Peyer's patch (tissue), 4 donors: ENCODE measurements at places on chromosomes 6 and 20.
A peak's percentile ranks its signal among the peaks of the same experiment; 100 is the strongest.

GRCh38 chr20:63641146-63641791 is 12.0 kb downstream of the STMN3 start:
- DNase-seq = no peak

GRCh38 chr6:148548749-148549140 is 198.1 kb upstream of the UST start:
- no peak for DNase-seq

DNA sequence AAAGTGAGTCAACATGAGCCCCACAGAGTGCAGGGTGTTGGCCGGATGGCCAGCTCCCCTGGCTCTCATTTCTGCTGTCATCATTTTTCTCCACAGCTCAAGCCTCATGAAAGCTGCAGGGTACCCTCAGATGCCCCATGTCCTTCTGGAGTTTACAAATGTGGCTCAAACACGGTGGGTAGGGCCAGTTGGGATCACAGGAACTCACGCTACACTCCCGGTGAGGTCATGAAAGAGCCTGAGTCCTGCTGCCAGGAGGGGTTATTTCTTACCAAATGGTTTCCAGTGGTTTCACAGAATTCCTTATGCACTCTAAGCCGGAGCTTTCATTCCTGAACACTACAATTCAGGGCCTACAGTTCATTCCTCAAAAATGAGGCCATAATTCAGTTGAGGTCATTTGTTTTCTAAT is 78.7 kb downstream of the TMEM170B start:
- DNase-seq = no peak

DNA sequence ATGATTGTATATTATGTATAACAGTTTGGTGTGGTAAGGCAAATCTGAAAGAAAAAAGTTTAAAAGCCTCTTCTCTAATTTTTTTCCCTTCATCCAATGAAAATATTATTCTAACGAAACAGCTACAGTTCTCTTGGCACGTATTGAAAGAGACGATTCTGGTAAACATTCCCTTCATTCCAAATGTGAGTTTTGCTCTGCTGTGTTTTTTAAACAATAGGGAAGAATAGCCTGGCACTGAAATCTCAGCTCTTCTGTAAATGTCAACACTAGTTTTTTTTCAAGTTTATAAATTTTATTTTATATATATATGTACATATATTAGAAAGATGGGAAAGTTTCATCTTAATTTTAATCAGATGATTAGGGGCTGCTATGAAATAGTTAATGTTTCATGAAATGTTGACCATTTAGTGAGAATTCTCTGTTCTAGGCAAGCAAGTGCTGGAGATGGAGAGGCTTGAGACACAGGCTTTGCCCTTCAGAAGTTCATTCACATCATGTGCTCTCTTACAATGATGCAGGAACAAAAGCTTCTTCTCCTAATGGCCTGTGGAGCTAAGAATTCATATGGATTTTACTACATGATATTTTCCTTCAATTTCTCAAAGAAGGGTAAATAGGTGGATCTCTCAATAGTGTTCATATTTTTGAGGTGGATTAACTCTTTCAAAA is 4.1 kb downstream of the PAQR8 start:
- no peak for DNase-seq

GRCh38 chr6:101876431-101876830 is 482.9 kb downstream of the GRIK2 start:
- no peak for DNase-seq

- no peak for DNase-seq
These were observed 64.2 kb upstream of the MAP3K4 start for GRCh38 chr6:160927416-160927815.

- no peak for DNase-seq
These were observed 4.6 kb downstream of the TFAP2B start for GRCh38 chr6:50823094-50823920.

GRCh38 chr20:35640724-35641123 is 24.0 kb downstream of the CPNE1 start:
- DNase-seq = no peak

- DNase-seq = no peak
These were observed 1.5 kb downstream of the TFAP2A start for GRCh38 chr6:10413262-10413849.

DNA sequence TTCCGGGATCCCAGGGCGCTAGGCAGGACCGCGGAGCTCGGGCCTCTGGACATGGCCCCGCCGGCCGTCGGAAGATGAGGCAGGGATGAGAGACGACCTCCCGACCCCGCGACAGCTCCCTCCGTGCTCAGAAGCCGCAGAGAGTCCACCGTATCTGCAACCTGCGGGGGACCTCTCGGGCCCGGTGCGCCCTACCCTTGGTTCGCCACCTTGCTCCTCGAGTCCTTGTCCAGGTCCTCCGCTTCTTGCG is 301 bp downstream of the PPP1R3D start:
- DNase-seq = peak; percentile 36

DNA sequence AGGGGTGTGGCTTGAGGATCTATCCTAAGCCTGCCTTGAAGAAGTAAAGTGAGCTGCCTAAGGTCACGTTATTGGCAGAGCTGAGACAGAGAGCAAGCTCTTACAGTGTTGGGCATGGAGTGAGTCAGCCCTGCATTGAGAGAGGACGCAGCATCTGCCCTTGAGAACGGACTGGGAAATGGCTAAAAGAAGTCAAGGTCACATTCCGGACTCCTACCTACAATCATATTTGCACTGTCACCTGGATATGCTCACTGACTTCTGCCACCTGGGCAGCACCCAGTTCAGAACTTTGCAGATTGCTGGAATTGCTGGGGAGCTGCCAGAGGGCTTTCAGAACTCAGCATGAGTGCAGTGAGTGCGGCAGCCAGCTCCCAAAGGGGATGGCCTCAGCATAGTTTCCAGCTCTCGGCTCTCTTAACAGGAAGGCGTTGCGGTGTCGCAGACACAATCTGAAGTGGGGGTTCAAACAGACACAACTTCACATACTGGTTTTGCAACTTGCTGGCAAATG is 199.3 kb upstream of the SGK1 start:
- peak; percentile 71 for DNase-seq

DNA sequence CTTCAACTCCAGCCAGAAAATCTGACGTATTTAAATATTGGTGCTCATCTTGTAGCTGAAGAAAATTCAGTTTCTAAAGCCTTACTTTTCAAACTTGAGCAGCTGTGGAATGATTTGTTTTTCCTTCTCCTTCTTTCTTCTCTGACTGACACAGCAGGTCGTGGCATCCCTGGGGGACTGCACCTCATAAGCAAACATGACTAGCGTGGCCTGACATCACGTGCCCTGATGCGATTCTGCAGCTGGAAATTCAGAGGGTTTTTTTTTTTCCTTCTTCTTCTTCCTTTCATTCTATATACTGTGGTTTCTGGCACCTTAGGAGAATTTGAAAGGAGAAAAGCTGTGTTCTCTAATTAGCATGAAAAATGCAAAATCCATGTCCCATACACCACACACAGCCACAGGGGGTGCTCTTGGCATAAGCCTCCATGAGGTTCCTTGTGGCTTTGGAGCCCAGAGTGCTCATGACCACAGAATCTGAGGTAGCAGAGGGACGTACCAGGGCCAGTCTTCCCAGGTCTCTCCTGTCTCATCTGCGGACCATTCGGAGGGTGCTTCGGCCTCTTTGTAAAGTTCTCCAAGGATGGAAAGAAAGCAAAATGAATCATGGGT is 258.5 kb upstream of the CDH4 start:
- DNase-seq = no peak

DNA sequence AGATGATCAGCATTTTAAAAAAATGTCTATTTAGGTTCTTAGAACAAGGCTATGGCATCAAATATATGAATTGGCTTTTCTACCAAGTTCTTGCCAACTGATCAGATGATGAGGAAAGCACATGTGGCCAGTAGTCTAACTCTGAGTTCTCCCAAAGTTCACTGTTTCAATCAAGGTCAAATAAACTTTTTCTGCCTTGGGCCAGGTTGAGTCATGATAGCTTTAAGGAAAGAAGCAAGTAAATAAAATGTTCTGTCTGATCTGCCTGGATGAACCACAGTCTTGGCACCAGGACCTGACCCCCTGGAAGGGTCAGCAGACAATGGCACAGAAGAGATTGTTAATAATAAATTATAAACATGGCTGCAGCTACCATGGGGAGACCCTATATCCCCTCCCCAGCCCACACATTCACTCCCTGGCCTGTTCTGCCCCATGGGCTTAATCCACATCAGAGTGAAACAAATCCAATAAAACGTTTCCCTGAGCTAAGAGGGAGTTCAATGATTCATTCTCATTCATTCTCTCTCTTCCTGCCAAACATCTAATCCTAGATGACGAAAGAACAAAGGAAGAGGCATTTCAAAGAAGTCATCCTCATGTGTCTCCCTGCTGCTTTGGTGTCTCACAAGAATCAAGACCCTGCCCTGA is 661.6 kb downstream of the DHX35 start:
- DNase-seq = no peak

DNA sequence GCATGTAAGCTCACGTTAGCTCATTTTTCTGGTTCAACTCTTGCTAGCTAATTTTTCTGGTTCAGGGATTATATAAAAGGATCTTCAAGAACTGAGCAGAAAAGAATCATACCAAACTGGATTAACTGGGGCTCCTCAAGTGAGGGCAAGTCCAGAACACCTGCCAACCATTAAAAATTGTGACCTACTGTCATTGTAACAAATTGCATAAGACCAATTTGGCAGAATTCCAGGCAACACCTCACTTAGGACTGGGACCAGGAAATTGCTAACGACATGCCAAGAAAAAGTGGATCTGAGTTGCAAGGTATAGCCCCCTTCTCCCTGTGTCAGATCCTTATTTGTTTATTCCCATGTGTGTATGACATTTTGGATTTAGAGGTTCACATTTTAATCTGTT is 216.6 kb downstream of the HIVEP2 start:
- DNase-seq = no peak

DNA sequence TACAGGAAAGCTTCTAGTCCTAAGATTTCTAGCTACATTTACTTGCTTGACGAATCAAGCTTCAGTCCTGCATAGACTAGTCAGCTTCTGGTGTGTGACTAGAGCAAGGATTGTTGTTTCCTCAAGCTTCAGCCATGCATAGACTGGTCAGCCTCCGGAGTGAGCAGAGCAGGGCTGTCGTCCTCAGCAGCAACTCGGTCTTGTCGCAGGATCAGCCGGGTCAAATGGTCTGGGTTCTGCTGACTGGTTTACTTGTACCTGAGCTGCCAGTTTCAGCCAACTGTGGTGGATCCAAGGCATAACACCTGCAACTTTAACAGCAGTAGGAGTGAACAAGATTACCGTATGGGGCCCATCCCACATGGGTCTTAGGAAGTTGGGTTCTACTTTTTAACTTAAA is 10.8 kb upstream of the GMPR start:
- no peak for DNase-seq

- DNase-seq = peak; percentile 85
These were observed 59.5 kb upstream of the RNF144B start for GRCh38 chr6:18327626-18328025.

GRCh38 chr6:12656906-12657305 is 59.7 kb upstream of the PHACTR1 start:
- DNase-seq = no peak

GRCh38 chr6:10740061-10740460 is 7.5 kb upstream of the TMEM14B start:
- DNase-seq = no peak

DNA sequence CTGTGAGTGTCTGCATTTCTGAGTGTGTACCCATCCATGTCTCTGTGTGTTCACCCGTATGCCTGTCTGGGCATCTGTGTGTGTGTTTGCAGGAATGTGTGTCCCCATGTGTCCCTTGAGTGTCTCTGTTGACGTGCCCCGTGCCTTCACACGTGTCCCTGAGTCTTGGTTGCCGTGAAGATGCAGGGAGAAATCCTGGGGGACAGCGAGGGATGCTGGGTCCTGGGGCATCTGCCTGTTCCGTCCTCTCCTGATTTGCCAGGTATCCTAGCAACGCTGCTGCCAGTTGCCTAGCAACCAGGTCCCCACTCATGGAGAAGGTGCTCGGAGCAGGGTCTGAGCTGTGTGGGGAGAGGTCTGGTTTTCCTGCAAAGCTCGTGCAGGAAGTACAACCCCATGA is 6.0 kb upstream of the LKAAEAR1 start:
- no peak for DNase-seq

DNA sequence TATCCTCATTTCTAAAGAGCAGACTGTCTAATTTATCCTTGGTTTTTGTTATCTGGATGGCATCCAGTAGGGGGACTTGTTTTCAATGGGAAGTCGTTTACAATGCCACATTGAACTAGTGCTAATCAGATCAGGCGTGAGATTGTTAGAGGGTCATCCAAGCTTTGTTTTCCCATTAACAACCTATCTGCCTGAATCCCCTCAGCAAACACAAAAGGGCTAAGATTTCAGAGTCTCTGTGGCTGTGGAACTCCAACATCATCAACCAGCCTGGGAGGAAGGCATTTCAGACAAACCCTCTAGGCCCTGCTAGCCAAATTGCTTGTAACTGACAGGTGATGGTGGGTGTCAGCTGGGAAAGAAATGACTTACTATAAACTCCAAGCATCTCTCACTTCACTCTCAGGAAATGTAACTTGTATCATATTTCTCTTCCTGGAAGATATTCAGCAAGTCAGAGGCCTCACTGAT is 47.7 kb downstream of the COL19A1 start:
- DNase-seq = no peak

- DNase-seq = no peak
These were observed 237.0 kb downstream of the LRFN2 start for GRCh38 chr6:40349901-40350746.

- peak; percentile 49 for DNase-seq
These were observed 136.4 kb downstream of the MTFR2 start for GRCh38 chr6:136113736-136114173.
